ENCODE measurements at places on chromosomes 3 and 15.

DNA sequence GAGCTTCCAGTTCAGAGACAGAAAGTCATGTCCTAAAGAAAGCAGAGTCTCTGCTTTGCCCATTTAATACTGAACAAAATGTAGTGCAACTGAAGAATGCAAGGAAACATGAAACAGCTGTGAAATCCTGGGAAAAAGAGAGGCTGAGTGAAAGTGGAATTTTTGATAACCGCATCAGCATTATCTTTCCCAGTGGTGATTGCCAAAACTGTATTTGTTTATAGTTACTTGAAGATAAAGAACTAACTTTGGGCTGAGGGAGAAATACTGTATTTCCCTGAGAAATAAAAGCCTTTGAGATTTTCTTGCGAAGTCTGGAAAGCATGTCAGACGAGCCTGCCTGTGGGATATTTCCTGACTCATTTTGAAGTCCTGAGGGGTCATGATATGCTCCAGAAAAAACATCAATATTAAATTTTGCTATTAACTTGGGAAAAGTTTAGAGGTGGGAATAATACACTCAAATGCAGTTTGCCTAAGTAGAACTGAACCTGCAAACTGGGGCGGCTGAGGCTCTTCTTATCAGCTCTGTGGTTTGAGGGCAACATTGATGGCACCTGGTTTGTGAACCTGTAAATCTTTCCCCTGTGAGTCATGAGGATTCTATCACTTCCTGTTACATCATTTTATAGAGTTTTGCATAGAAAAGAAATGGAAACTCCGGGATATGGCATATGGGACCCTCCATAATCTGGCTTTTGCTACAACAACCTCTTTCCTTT, 855.3 kb downstream of the MCTP2 start:
- no peak for DNase-seq

GRCh38 chr3:30649572-30650318, 43.3 kb downstream of the TGFBR2 start:
- DNase-seq, result no peak

DNA sequence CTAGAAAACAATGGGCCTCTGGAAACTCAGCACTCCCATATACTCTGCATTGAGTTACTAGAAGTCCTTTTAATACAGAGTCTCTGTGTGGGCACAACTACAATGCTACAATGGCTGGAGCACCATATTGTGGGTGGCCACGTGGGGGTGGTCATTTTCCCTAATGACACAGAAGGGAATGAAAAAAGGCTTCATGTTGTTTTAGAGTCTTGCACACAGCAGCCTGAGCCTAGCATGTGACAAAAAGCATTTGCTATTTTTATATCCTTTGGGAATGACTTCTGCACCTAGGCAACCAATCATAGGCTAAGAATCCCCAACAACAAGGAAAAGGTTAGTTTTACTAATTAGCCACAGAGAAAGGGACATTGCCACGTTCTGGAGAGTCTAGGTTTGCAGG, 120.6 kb downstream of the PPM1L start:
- DNase-seq, result no peak

- no peak for DNase-seq
Observed at GRCh38 chr15:53224371-53224770, 434.2 kb upstream of the ONECUT1 start.

DNA sequence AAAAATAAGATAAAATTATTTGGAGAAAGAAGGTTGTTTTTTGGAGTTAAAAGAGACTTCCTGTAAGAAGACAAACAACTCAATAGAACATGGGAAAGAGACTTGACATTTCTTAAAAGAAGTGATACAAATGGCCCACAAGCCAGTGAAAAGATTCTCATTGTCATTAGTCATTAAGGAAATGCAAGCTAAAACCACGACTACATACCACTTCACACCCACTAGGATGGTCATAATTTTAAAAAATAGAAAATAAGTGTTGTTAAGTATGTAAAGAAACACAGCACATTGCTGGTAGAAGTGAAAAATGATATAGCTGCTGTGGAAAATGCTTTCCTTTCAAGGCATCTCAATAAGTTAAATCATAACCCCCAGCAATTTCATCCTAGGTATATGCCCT, 44.4 kb upstream of the GK5 start:
- no peak for DNase-seq

Data from posterior vena cava (tissue), 2 donors.